Activated CD4-positive, alpha-beta T cell treated with anti-CD3 and anti-CD28 coated beads, Interleukin-2, amount 50 U/mL, for 4 hours (primary cell): ENCODE measurements at places on chromosomes 2 and 18.

DNA sequence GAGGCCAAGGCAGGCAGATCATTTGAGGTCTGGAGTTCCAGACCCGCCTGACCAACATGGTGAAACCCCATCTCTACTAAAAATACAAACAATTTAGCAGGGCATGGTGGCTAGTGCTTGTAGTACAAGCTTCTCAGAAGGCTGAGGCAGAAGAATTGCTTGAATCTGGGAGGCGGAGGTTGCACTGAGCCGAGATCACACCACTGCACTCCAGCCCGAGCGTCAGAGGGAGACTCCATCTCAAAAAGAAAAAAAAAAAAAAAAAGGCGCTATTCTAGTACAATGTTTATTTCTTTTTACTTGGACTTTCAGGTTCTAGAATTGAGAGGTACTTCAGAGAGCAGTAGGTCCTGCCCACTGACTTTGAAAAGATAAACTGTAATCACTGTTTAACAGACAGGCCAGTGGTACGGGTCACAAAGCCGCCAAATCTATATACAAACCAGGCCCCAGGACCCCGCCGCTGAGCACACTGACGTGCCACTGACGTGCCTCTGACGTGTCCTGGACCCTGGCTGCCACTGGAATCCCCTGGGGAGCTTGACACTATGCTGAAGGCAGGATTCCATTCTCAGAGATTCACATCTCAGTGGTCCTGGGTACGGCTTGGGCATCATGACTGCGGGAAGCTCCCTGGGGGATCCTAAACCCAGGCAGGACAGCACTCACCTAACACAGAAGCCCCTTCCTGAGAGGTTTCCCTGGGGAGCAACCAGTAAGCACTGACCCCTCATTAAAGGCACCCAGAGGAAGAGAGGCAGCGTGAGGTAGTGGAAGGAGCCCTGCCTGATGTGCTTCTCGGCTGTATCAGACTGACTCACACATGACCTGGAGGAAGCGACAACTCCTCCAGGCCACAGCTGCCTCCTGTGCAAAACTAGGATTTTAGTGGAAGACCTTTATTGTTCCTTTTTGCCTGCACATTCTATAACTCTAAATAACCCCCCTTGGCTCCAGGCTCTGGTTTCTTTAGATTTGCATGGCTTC lies 197.8 kb upstream of the MEIS1 start:
- no peak for DNase-seq

GRCh38 chr2:134683561-134684112 lies 35.2 kb downstream of the TMEM163 start:
- DNase-seq, result no peak

DNA sequence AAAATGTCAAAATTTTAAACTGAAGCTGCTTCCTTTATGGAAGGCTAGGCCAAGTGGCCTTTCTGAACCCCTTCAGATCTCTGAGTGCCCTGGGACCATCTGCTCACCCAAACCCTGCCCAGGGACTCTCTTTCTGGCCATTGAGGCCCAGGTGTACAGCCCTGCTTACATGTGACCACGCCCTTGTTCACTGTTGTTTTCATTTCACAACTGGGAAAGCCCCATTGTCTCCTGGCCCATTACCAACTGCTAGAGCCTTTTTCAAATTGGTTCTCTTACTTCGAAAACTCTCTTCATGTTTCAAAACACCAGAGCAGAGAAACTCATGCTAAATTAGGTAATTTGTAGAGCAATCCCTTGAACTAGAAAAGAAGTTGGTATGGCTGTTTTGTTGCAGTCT lies 219.5 kb upstream of the TANK start:
- DNase-seq, result no peak

DNA sequence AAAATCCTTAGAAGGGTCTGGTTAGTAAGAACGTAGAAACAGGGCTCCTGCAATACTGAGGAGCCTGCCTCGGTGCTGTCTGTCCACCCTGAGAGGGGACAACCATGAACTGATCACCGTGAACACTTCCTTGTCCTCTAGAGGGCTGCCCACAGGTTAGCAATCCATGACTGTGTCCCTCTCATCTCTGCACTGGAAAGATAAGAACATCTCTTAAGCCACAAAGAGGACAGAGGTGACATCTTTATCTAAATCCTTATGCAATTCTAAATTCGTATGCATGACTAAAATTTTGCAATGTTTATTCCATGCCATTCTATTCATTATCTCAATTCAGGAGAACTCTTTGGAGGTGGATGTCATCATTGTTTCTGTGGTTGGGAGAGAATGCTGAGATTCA lies 12.8 kb downstream of the EFR3B start:
- DNase-seq, result no peak
